ENCODE measurements at places on chromosomes 16 and 17. TPM values are rescaled to one million over a fixed set of nuclear protein-coding genes. Genes with fewer than 3 reads are reported as not detected.

Gene KRT31
- not detected for total RNA-seq

Gene TMEM100
- 0.54 TPM for total RNA-seq

Gene HS3ST3B1
- total RNA-seq = 57.0 TPM

Gene TEX19
- 0.23 TPM for total RNA-seq

Gene KRTAP4-7
- total RNA-seq = not detected

Gene FLII
- total RNA-seq = 181 TPM

GRCh38 chr16:23384878-23385277 lies 68.1 kb downstream of the COG7 start:
- DNase-seq = no peak

- no peak for DNase-seq
These were observed at the start of gene SPNS3 for GRCh38 chr17:4433515-4434031. TSS of gene SPNS3 (plus strand) at chr17:4433940. CDS start at chr17:4433968, 28 bp downstream.

DNA sequence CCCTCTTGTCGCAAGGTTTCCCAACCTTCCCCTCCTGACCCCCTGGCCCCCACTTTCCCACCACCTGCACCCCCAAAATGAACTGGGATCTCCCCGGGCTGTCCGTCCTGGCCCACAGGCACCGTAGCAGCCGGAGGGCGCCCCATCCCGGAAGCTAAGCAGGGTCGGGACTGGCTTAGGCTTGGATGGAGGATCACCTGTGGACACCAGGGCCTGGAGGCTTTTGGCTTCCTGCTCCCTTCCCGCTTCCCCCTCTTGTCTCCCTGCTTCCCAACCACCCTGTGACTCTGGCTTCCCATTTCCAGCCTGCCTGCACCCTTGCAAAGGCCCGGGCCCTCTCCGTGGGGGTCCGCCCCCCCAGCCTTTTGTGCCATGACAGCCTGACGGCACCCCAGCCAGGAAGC lies 2291.3 kb downstream of the TP53TG3F start:
- DNase-seq = no peak

DNA sequence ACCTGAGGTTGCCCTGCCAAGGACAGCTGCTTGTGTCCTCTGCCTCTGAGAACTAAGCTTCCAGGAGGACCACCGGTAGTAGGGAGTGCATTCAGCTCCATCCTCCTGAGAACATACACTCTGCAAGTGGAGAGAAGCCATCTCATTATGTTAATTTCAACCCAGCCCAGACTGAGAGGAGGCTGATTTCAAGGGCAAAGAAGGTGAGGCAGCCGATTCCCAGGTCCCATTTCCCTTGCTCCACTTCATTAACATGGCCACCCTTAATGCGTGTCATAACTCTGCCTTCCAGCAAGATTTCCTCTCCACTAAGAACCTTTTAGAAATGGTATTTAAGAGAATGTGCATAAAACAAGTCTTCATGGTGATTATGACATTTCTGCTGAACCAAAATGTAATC lies 72.5 kb downstream of the CDH13 start:
- no peak for DNase-seq

GRCh38 chr17:71142333-71142732 lies 973.0 kb downstream of the KCNJ2 start:
- no peak for DNase-seq

All from neural crest cell (in vitro differentiated cells).